ENCODE measurements at places on chromosomes 16 and 17.
A peak's percentile ranks its signal among the peaks of the same experiment; 100 is the strongest.

DNA sequence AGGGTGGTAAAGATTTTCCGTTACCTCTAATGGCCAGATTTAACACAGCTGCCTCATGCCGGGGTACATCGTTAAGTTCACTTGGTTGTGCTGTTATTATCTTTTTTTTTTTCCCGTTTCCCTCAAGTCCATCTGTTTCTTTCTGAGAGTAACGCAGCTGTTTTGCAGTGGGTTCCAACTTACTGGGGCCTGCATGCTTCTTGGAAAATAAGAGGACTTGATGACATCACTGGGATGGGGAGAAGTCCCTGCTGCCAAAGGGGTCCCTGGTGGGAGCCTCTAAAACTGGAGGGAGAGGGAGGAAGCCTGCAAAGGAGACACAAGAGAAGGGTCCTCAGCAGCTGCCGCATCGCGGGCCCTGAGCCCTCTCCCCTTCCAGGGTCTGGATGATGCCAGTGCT is 77.8 kb upstream of the NOL11 start:
- no peak overlapping the region for H3K4me3 ChIP-seq
- DNase-seq, result no peak
- H3K36me3 ChIP-seq, result peaks cover 7% of the 10 kb centered on the region

- no peaks in the 10 kb centered on the region for H3K4me1 ChIP-seq
- no peak overlapping the region for H3K27ac ChIP-seq
- H3K4me3 ChIP-seq, result no peak overlapping the region
- peaks cover 64% of the 10 kb centered on the region for H3K36me3 ChIP-seq
These were observed 44.7 kb downstream of the CEP95 start for GRCh38 chr17:64551461-64551860.

DNA sequence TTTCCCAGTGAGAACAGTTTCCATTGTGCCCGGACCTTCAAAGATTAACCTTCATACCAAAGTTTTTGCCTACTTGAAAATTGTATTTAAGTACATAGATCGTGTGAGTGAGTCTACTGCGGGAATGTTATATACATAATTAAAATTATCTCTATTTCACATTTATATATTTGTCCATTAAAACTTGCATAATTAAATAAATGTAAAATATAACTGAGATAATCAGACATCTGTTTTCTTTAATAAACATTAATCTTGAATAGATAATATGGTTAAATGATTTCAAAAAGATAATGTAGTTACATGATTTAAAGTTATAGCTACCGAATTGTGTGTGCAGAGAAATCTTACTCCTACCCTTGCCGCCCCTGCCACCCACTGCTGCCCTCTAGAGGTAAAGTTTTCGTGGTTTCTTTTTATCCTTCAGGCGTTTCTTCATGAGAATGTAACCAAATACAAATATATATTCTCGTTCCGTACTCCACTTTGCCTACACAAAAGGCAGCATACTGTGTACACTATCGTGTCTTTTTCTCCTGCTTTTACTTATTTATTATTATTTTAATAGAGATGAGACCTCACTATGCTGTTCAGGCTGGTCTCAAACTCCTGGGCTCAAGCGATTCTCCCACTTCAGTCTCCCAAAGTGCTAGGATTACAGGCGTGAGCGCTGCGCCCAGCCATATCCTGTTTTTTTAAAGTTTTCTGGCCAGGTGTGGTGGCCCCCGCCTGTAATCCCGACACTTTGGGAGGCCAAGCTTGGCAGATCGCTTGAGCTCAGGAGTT is 35.6 kb downstream of the RPA1 start:
- H3K4me1 ChIP-seq, result peaks cover 8% of the 10 kb centered on the region
- DNase-seq, result peak; percentile 41
- H3K27me3 ChIP-seq, result no peaks in the 10 kb centered on the region
- no peak overlapping the region for H3K4me3 ChIP-seq

GRCh38 chr17:2755891-2756724 is 6.7 kb upstream of the CCDC92B start:
- no peak for DNase-seq
- H3K27me3 ChIP-seq, result peaks cover 69% of the 10 kb centered on the region
- H3K4me3 ChIP-seq, result no peak overlapping the region
- no peaks in the 10 kb centered on the region for H3K36me3 ChIP-seq
- no peak overlapping the region for H3K27ac ChIP-seq
- H3K4me1 ChIP-seq, result no peaks in the 10 kb centered on the region

DNA sequence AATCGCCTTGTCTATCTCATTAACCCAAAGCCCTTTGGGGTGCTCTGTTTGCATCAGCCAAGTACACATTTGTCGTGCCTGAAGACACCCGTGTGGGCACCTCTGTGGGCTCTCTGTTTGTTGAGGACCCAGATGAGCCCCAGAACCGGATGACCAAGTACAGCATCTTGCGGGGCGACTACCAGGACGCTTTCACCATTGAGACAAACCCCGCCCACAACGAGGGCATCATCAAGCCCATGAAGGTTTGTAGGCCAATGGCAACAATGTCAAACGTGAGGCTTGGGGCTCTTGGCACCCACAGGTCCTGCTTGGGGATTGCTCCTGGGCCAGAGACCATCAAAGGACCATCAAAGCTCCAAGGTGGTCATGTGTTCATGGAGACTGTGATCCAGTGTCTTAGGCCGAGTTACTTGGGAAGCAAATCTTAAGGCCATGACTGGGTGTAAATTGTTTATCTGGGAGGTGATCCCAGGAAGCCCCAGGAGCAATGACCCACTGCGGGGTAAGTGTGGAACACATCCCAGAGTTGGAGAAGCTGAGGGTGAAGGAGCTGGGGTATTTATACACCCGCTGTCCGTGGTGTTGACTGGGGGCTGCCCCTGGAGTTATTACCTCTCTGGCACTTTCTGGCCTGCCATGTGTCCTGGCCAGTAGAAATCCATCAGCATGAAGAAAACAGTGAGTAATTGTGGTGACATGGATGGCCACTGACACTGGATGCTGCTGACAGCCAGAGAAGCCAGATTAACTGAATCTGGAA is 24.0 kb downstream of the CDH5 start:
- no peak overlapping the region for H3K27ac ChIP-seq
- H3K36me3 ChIP-seq, result no peaks in the 10 kb centered on the region
- no peak overlapping the region for H3K4me3 ChIP-seq
- H3K27me3 ChIP-seq, result no peaks in the 10 kb centered on the region
- H3K4me1 ChIP-seq, result no peaks in the 10 kb centered on the region
- DNase-seq, result no peak

- no peaks in the 10 kb centered on the region for H3K27me3 ChIP-seq
- DNase-seq, result no peak
- H3K36me3 ChIP-seq, result no peaks in the 10 kb centered on the region
- no peak overlapping the region for H3K4me3 ChIP-seq
- H3K27ac ChIP-seq, result no peak overlapping the region
- no peaks in the 10 kb centered on the region for H3K4me1 ChIP-seq
These were observed 327.9 kb downstream of the SLC39A11 start for GRCh38 chr17:72764632-72765041.

- H3K4me3 ChIP-seq, result no peak overlapping the region
- H3K27ac ChIP-seq, result peak overlapping the region; percentile 46
- H3K27me3 ChIP-seq, result no peaks in the 10 kb centered on the region
- peaks cover 94% of the 10 kb centered on the region for H3K4me1 ChIP-seq
- H3K36me3 ChIP-seq, result no peaks in the 10 kb centered on the region
- no peak for DNase-seq
These were observed 220.1 kb downstream of the CCDC182 start for GRCh38 chr17:57524839-57525568.

DNA sequence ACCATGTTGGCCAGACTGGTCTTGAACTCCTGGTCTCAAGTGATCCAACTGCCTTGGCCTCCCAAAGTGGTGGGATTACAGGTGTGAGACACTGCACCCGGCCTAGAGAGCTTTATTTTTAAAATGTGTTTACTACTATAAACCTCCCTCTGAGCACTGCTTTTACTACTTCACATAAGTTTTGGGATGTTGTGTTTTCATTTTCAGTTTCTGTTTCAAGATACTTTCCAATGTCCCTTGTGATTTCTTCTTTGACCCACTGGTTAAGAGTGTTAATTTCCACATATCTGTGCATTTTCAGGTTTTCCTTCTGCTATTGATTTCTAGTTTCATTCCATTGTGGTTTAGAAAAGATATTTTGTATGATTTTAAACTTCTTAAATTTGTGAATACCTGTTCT is 74.4 kb downstream of the NETO2 start:
- no peaks in the 10 kb centered on the region for H3K27me3 ChIP-seq
- no peak for DNase-seq
- H3K36me3 ChIP-seq, result no peaks in the 10 kb centered on the region
- H3K4me3 ChIP-seq, result no peak overlapping the region

DNA sequence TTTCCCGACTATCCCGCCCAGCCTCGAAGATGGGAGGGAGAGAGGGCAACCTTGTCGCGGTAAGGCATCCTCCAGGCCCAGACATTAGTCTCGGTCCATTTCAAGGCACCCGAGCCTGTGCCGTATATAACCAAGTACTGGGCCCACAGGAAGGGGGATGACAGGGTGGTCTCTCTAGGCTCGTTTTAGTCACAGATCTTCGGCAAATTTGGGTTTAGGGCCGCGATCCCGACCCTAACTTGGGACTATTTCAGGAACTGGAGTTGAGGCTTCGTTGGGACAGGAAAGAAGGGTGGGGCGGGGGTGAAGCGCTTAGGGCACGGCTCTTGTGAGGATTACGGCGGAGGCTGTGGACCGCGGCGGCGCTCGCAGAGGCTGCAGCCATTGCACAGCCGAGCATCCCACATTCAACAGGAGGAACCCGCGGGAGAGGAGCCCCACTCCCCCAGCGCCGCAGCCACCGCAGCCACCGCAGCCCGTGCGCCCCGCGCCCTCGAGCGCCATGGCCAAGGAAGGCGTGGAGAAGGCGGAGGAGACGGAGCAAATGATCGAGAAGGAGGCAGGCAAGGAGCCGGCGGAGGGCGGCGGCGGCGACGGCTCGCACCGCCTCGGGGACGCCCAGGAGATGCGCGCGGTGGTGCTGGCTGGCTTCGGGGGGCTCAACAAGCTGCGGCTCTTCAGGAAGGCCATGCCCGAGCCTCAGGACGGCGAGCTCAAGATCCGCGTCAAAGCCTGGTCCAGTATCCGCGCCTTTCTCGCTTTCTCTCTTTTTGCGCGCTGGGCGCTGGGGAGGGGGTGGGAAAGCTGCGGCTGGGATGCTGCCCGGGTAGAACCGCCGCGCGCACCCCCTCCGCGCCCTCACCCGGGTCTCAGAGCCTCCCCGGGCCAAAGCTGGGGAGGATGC is at the start of gene VAT1L:
VAT1L (plus strand) TSS at position 384 of the 904 bp plus-strand sequence; CDS start at position 503, 119 bp downstream.
- H3K27ac ChIP-seq, result no peak within 1 kb of the TSS
- no peak within 1 kb of the TSS for H3K4me3 ChIP-seq
- DNase-seq, result no peak
- H3K4me1 ChIP-seq, result no peaks in the 10 kb centered on the region

GRCh38 chr16:22670551-22671041 is 143.4 kb upstream of the HS3ST2 start:
- DNase-seq, result no peak
- H3K4me3 ChIP-seq, result no peak overlapping the region
- no peaks in the 10 kb centered on the region for H3K27me3 ChIP-seq
- no peaks in the 10 kb centered on the region for H3K36me3 ChIP-seq
- H3K4me1 ChIP-seq, result no peaks in the 10 kb centered on the region

DNA sequence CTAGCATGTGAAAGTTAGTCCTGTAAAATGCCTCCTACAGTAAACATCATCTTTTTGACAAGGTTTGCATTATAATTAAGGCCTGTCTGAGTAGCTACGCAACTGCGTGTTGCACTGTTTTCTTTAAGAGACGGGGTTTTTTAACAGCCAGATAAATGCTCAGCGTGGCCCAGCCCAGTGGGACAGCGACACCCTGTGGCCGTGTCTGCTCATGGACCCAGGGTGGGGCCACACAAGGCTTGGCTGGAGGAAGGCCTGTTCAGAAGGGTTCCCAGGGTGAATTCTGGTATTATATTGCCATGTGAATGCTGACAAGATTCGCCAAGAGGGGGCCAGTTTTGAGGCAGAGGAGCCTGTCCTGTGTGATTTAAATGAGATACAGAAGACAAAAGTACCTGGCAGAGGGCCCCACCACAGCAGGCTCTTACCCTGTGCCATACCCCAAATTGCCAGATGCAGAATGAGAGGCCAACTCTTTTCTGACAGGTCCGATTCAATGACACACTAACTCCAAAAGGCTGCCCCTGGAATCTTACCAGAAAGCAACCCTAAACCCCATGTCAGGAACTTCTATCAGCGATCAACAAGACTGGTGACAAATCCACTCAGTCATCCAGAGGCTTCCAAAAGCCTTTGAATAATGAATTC is 65.9 kb upstream of the IRX6 start:
- no peak overlapping the region for H3K27ac ChIP-seq
- H3K36me3 ChIP-seq, result no peaks in the 10 kb centered on the region
- H3K4me1 ChIP-seq, result no peaks in the 10 kb centered on the region
- H3K4me3 ChIP-seq, result no peak overlapping the region
- H3K27me3 ChIP-seq, result no peaks in the 10 kb centered on the region
- DNase-seq, result peak; percentile 26

GRCh38 chr17:20938244-20938643 is 104.6 kb downstream of the USP22 start:
- H3K36me3 ChIP-seq, result no peaks in the 10 kb centered on the region
- no peaks in the 10 kb centered on the region for H3K27me3 ChIP-seq
- H3K27ac ChIP-seq, result no peak overlapping the region
- no peak for DNase-seq

- H3K27ac ChIP-seq, result no peak overlapping the region
- H3K27me3 ChIP-seq, result no peaks in the 10 kb centered on the region
- peaks cover 2% of the 10 kb centered on the region for H3K4me1 ChIP-seq
- H3K36me3 ChIP-seq, result no peaks in the 10 kb centered on the region
- DNase-seq, result no peak
These were observed 37.2 kb downstream of the CCDC182 start for GRCh38 chr17:57707892-57708291.

GRCh38 chr17:20926532-20926931 is 116.3 kb downstream of the USP22 start:
- H3K4me1 ChIP-seq, result no peaks in the 10 kb centered on the region
- DNase-seq, result no peak
- H3K4me3 ChIP-seq, result no peak overlapping the region
- H3K27me3 ChIP-seq, result peaks cover 2% of the 10 kb centered on the region

DNA sequence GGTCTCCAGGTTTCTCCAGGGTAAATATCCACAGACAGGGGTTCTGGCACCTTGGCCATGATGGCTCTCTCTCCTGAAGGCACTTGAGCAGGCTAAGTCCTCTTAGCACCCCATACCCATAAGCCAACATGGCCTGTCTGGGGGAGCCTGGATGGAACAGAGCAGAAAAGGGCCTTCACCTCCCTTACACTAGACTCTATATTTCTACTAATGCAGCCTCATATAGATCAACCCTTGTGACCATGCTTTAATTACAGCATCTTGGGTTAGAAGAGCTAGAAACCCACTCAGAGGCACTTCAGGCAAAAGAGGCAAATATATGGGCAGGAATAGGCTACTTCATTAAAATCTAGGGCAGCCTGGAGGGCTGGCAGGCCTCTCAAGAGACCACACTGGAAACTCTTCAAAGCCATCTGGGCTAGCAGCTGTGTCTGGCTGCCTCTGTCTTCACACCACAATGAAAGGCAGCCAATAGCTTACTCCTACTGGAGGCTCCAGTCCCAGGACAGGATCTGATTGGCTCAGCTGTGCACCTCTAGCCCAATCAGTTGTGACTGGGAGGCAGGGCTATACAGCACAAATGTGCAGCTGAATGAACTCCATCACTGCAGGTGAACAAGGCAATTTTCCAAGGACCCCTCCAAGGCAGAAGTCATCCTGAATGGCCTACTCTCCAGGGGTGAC is 4.7 kb upstream of the CDT1 start:
- H3K27ac ChIP-seq, result peak overlapping the region; percentile 97
- no peak for DNase-seq
- H3K4me3 ChIP-seq, result no peak overlapping the region
- peaks cover 73% of the 10 kb centered on the region for H3K4me1 ChIP-seq
- H3K36me3 ChIP-seq, result no peaks in the 10 kb centered on the region

Data from thymus (tissue), 14 donors.